ENCODE measurements at places on chromosomes 1 and 21.

DNA sequence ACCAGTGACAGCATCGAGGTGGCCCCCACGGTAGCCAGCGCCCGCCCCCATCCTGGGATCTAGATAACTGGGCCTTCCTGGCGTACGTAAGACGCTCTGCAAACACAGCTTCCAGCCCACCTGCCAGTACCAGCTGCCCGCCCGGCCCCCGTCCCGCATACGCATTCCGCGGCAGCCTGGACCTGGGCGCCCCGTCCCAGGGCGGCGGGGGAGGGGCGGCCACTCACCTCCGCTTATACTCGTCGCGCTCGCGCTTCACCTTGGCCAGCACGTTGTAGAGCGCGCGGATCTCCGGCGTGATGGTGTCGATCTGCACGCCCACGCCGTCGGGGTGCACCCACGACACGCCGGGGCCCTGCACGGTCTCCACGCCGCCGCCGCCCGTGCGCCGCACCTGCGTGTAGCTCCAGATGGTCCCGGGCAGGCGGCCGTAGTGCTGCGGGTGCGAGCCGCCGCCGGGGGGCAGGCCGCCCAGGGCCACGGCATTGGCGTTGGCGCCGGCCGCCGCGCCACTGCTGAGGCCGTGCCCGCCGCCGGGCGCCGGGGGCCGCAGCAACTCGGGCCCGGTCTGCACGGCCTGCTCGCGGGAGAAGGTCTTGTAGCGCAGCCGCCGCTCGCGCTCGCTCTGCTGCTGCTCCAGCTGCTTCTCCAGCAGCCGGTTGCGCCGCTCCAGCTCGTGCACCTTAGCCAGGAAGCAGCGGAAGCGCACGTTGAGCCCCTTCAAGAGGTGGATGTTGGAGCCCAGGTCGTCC lies 859 bp downstream of the IFFO2 start:
- DNase-seq: peak; percentile 71

DNA sequence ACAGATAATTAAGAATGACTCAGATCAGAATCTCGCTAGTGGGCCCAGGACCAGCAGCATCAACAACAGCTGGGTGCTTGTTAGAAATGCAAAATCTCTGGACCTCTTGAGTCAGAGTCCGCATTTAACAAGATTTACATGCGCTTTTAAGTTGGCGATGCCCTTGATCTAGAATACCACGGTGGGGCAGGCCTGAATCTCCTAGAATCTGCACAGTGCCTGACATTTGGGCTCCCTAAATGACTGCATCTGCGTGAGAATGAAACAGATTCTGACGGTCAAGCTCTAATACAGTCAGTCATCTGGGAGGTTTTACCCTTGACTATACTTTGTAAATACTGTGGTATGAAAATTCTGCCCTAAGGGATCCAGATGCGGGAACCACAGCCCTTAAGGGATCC lies 17.2 kb upstream of the RAB29 start:
- no peak for DNase-seq

DNA sequence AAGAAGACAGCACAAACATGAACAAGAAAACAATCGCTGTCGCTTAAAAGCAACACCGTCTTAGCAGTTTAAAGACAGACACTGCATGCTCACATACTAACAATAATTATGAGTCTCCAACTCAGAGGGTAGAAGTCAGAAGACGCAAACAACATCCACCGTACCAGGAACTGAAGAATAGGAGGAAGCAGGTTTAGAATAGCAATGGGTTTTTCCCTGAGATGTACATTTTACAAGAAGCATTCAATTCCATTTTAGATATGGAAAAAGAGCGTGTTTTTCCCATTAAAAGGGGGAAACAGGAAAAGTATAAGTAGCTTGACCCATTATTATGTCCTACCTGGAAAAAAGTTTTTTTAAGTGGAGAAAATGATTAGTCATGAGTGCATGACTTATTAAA lies 34.5 kb upstream of the KCNE1 start:
- DNase-seq: no peak

GRCh38 chr1:30446508-30446907 lies 276.9 kb downstream of the MATN1 start:
- DNase-seq: no peak

DNA sequence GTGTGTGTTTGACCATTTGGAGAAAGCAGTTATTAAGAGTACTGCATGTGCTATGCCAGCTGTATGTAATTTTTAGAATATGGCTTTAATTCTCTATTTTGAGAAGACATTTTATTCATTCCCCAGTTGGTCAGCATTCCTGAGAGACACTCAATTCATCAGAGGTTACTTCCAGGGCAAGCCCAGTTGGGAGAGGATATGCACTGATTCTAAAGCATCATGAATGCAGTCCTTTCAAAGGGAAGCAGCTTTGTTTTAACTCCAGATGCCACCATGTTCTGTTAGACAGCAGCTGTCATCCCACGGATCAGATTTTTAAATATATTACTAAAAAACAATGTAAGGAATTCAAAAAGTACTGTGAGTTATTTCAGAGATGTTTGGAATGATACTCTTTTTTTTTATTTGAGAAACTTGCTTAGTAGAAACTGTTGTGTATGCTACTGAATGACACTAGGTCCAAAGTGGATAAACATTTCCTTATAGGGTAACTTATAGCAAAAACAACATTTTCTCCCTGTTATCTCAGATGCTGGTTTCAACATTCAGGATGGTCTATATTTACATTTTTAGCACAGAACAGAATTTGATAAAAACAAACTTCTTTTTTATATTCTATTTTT lies 149.5 kb upstream of the B3GALT2 start:
- DNase-seq: no peak

- DNase-seq: no peak
Measured at GRCh38 chr1:221040101-221040500, 160.9 kb downstream of the HLX start.

DNA sequence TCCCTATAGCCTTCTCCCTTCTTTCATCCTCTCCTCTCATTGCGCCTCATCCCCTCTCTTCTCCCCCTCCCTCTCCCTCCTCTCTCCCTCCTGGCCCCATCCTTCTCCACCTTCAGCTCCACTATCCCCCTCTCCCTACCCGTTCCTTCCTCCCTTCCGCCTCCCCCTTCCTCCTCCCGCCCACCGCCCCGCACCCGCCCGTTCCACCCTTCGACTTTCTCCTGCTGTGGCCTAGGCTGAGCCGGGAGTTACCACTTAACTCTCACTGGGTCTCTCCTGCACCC lies 1.6 kb downstream of the NPR1 start:
- no peak for DNase-seq

GRCh38 chr1:34404804-34405203 lies 228.1 kb downstream of the C1orf94 start:
- DNase-seq: no peak

DNA sequence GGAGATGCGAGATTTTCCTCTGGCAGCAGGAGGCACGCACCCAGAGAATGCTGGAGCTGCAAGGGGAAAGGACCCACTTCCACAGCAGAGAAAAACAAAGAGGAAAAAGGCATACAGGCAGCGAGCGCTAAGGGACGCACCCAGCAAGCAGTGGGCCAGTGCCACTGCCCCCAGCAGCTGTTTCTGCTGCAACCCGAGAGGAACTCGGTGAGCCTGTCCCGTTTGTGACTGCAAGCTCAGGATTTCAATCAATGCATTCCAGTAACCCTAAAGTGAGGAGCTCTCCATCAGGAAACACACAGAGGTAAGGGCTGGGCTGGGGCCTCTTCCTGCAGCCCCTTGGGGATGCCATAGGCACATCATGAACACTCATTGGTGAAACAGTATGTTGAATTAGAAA lies 58.7 kb downstream of the ACP6 start:
- DNase-seq: no peak

DNA sequence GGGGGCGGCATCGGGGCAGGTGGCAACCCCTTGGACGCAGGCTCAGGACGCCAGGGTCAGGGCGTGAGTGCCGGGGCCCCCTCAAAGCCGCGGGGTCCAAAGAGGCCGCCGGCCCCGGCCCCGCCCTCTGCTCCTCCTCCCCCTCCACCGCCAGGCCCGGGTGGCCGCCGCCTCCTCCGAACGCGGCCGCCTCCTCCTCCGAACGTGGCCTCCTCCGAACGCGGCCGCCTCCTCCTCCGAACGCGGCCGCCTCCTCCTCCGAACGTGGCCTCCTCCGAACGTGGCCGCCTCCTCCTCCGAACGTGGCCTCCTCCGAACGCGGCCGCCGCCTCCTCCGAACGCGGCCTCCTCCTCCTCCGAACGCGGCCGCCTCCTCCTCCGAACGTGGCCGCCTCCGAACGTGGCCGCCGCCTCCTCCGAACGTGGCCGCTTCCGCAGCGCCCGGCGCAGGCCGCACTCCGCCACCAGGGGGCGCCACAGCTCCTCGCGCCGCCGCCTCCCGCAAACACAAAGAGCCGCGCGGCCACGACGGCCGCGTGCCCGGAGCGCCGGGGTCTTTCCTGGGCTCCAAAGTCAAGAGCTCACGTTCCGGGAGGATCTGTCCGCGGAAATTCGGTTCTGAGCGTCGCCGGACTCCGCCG lies 19.3 kb upstream of the SAMD11 start:
- peak; percentile 87 for DNase-seq

- DNase-seq: no peak
Measured at GRCh38 chr1:234400773-234401172, 27.5 kb downstream of the COA6 start.

GRCh38 chr1:226738421-226738994 lies 574 bp downstream of the ITPKB start:
- DNase-seq: peak; percentile 63

DNA sequence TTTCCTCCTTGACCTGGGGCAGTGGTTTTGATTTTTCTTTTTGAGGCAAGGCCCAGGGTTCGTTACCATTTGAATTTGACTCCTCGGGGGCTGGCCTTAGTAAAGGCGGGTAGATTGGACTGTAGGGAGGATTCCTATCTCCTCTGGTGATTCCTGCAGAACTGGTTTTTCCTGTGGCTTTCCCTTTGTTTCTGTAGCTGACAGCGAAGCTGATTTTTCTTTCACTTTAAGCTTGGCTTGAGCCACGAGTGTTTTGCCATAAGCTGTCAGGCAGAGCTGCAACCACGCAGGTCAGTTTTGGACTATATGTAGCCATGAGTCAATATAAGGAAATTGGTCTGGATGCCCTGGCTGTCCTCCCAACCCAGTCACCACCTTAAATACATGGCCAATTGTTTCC lies 28.7 kb upstream of the KCNJ15 start:
- no peak for DNase-seq

GRCh38 chr1:44103270-44104131 lies 15.1 kb upstream of the KLF17 start:
- DNase-seq: no peak

Measured in activated CD8-positive, alpha-beta memory T cell treated with anti-CD3 and anti-CD28 coated beads, Interleukin-2, amount 10 ng/mL, durations not matched to agents 7 days and 5 days (primary cell).